ENCODE measurements at places on chromosomes 11 and 22.

DNA sequence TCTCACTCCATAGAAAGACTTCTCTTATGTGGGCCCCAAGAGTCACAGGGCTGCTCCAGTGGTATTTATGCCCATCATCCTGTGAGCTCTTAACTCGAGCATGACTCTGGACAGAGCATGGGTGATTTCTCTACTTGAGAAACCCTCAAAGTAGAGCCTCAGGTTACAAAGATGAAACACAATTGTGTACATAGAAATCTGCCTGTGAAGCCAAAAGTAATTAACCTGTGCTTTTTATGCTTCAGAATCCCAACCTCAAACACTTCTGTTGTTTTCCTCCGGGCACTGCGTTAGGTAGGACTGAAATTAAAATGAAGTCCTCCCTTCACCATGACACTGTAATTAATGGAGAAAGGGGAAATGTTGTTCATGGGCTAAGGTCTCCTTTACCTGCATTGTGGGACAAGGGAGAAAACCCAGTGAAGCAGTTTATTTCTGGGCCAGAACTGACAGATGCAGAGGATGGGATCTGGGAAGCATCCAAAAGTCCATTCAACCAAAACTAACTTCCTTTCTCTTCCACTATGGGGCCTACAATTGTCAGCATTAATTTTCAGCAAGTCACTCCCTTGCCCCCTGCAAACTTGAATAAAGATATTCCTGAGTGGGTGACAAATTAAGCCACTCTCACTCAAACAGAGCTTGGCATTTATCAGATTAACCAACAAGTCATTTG lies 24.1 kb upstream of the POU2AF1 start:
- DNase-seq: no peak

DNA sequence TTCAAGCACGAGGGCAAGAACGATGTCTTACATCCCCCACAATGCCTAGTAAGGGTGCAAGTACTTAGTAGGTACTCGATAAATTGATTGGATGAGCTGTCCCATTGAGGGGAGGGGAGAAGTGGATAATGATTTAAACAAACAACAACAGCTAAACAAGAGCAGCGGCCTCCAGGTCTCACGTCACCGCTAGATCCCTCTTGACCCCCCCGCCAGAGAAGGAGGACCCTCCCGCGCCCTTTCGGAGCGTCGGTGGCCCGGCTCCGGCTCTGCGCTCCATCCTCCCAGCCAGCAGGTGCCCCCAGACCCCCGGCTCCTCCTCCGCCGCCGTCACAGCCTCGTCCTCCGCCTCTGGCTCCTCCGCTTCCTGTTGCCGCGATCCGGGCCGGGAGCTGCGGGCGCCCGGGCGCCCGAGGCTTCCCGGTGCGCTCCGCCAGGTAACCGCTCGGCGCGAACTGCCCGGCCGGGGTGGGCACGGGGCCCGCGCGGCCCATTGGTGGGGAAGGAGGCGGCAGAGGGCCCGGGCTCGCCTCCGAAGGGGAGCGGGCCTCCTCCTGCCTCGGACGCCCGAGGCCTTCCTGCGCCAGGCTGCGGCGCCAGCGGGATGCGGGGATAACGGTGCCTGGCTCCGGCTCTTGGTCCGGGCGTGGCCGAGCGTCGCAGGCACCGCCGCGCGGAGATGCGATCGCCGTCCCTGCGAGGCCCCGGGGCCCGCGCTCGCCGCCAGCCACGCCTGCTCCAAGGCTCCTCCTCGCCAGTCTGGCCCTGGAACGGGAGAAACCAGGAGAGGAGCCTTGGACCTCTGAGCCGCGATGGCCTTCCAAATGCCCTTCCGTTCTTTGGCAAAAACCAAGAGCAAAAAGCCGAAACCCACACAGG lies at the start of gene TLCD5:
TLCD5 (plus strand) TSS at position 368 of the 879 bp plus-strand sequence. CDS start 2,143 bp downstream, outside the sequence.
- no peak for DNase-seq

DNA sequence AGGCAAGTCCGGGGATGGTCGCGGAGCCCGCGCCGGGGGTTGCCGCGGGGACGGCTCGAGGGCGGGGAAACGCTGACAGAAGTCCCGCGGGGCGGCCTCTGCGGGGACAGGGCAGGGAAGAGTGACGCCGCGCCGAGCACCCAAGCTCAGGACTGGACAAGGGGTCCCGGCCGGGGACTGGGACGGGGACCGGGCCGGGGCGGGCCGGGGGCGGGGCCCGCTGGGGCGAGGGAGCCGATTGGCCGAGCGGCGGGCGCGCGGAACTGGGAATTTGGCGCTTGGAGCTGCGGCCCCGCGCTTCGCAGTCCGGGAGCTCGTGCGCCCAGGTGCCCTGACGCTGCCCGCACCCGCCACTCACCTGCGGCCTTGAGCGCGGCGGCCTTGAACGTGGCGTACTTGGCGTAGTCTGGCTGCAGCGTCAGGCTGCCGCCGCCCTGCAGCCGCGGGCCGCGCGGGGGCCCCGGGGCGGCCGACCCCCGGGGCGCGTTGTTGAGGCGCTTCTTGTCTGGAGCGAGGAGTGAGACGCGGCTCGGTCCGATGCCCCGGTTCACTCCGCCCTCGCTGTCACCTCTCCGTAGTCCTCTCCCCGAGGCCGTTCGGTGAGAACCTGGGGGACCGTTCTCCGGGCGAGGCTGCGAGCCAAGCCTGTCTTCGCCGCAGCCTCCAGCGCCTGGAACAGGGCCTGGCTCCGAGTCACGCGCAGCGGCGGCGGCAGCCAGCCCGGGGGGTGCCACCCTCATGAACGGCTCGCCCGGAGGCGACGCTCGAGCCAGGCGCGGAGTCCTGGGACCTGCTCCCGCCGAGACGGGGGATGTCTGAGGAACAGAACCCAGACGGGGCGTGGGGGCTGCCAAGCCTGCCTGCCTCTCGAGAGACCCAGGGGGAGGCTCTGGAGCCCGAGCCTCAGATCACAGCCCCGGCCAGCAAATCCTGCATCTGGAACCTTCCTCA lies 4.5 kb downstream of the SHISA8 start:
- DNase-seq: no peak

- no peak for DNase-seq
Measured at GRCh38 chr11:19398772-19399527, 158.2 kb upstream of the E2F8 start.

DNA sequence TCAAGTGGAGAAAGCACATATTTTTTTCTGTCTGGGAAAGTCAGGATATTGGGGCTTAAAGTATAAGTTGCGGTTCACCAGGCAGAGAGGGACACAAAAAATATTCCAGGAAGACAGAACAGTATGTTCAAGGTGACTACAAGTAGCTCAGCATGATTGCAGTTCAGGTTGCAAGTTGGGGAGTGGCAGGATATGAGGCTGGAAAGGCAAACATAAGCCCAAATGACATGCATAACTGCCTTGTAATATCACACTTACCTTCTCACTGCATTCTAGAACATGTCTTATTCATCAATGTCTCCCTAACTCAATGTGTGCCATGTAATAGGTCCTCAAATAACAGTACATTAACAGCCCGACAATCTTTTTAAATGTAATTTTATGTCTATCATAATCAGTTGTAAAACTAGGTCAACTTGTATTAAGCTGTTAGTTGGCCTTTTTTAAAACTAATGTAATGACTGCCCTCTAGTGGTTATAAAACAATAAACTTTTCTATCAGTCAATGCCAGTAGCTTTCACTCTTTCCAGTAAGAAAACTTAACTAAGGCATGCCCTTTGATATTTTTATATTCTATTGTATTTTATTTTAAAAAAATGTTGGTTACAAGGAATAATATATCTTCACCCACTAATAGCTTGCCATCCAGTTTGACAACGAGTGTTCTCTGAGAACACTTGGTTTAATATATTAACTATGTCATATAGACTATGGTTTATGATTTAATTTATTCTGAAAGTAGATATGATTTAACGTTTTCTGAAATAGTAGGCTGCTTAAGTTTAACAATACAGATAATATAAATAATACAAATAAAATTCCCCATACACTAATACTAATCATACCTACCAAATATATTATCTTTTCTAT lies 39.4 kb upstream of the CFAP300 start:
- peak; percentile 76 for DNase-seq

GRCh38 chr11:123700772-123701171 lies 40.7 kb downstream of the ZNF202 start:
- no peak for DNase-seq

DNA sequence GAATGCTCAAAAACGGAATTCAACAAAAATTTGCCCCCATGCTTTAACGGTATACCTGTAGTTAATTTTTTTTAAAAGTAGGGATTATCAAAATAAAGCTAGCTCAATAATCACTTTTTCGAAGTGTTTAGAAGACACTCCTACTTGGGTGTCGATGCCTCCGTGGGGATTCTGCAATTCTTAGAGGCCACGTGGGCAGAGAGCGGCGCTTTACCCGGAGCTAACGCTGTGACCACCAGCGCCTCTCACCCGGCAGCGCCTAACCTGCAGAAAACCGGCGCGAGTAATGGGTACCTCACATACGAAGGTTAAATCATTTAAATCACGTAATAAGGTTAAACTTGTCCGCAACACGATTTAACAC lies 583 bp downstream of the TAF1D start:
- DNase-seq: peak; percentile 61

DNA sequence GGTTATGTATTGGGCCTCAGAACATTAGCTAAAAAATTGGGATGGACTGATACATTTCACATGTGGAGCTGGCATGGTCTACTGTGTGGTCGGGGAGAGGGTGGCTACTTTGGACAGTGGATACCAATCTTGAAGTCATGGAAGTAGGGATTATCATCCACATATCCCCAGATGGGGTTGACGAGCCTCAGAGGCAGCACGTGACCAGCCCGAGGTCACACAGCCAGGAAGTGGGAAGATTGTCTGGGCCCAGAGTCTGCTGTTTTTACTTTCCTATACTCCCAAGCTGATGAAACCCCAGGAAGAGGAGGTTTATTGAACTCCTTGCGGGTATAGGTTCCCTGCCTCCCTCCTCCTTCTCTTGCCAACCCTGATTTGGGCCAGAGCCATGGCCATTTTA lies 92.9 kb downstream of the FBXO7 start:
- DNase-seq: no peak

- no peak for DNase-seq
Measured at GRCh38 chr11:82321206-82321605, 412.5 kb downstream of the FAM181B start.

DNA sequence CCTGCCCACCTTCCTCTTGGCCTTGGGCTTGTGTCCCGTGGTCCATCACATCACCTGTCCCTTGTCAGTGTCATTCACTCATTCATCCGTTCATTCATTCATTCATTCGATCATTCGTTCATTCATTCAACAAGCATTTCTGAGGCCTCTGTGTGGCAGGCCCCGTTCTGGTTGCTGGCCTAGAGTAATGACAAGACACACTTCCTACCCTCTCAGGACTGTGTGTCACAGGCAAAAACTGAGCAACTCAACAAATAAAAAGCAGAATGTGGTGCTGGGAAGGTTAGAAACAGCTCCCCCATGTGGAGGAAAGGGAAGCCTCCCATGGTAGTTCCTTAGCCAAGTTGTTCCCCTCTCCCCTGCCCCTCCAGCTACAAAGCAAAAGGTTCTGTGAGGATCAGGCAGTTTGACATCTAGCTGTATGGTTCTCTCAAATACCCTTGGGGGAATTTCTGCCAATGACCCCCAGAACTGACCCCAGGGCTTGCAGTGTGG lies 1.6 kb upstream of the OMP start:
- peak; percentile 8 for DNase-seq

DNA sequence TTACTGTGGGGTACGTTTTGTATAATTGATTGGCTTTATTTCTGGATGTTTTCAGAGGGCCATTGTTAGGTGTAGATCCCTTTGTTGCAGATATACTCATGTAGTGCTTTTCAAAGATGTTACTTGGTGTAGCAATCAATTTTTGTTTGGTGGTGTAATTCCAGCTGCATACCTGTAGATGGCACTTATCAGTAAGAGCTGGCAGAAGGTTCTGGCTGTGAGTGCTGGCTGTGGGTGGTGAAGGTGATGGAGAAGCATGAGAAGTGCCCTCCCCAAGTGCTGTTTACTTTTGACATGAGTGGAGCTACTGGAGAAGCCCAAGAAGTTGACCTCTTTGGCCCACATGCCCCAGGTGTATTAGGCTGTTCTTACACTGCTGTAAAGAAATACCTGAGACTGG lies 1074.9 kb downstream of the FAM181B start:
- no peak for DNase-seq

DNA sequence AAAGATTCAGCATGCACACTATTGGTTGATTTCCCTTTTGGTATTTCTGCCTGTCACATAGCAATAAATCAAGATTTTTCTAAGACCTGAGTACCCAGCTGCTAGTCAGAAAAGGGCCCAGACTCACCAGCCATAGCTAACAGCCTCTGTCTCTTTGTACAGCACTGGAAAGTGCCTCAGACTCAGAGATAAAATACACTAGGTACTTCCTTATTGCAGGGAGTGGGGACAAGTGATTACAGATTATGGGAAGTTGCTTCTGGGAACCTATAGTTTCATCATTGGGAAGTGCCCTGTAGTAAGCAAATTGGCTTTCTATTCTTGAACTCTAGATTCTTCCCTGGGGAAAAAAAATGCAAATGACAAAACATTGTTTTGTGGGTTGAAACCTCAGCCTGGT lies at the start of gene CASP5:
CASP5 (minus strand) TSS at position 166 of the 400 bp plus-strand sequence; CDS start at position 134, 32 bp downstream.
- no peak for DNase-seq

DNA sequence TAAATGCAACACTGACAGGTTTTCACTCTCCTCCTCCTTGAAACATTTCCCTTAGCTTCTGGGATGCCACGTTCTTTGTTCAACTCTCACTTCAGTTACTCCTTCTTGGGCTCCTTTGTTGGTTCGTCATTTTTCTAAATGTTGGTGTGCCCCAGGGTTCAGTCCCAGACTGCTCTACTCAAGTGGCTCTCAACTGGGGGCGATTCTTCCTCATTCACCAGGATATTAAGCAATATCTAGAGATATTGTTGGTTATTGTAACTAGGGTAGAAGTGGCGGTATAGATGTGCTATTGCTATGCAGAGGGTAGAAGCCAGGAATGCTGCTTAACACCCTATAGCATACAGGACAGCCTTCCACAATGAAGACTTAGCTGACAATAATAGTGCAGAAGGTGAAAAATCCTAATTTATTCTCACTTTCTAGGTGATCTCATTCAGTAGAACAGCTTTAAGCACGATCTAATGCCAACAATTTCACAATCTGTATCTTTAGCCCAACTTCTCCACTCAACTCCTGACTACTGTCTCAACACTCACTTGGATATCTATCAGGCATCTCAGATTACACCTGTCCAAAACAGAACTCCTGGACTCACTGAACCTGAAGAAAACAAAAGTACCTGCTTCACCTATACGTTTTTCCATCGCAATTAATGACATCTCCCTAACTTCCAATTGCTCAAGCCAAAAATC lies 4.6 kb downstream of the NUP160 start:
- no peak for DNase-seq

- DNase-seq: no peak
Measured at GRCh38 chr11:33989461-33989860, 62.1 kb upstream of the CAPRIN1 start.

- DNase-seq: no peak
Measured at GRCh38 chr11:66882561-66883015, 25.7 kb downstream of the LRFN4 start.

GRCh38 chr11:57901756-57902155 lies 121.9 kb upstream of the OR9Q1 start:
- no peak for DNase-seq

- no peak for DNase-seq
Measured at GRCh38 chr11:133354069-133354468, 178.2 kb downstream of the OPCML start.
